Foreskin keratinocyte (primary cell): ENCODE measurements at places on chromosomes 5 and 9. TPM values are rescaled to one million over a fixed set of nuclear protein-coding genes. Genes with fewer than 3 reads are reported as not detected.
A peak's percentile ranks its signal among the peaks of the same experiment; 100 is the strongest.

GRCh38 chr9:18384066-18384465, 89.9 kb upstream of the ADAMTSL1 start:
- no peak for DNase-seq

GRCh38 chr5:51383131-51384121, at the start of gene ISL1:
Gene ISL1 (plus strand): TSS chr5:51383448. CDS start chr5:51383672, 224 bp downstream.
- peak; percentile 92 for DNase-seq

GRCh38 chr5:171424726-171425125, 5.3 kb downstream of the FGF18 start:
- no peak for DNase-seq

GRCh38 chr5:125198270-125198974, 452.0 kb upstream of the ZNF608 start:
- no peak for DNase-seq

DNA sequence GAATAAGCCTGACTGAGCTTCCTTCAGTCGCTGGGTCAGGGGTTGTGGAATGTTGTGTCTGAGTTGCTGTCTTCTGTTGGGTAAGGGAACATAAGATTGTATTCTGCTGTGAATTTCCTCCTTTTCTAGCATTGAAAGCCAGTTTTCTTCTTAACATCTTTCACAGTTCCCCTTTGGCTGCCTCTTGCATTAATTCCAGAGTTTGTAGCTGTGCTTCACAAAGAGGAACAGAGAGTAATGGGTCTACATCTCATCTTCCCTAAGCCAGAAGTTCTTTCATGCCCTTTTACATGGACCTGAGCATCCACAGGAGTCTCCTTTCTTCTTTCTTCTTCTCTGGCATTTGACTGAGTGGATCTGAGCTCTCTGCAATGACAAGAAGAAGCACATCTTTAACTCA, 686.8 kb downstream of the KCTD16 start:
- DNase-seq, result no peak

- no peak for DNase-seq
Measured at GRCh38 chr5:6995115-6995514, 281.9 kb downstream of the TENT4A start.

DNA sequence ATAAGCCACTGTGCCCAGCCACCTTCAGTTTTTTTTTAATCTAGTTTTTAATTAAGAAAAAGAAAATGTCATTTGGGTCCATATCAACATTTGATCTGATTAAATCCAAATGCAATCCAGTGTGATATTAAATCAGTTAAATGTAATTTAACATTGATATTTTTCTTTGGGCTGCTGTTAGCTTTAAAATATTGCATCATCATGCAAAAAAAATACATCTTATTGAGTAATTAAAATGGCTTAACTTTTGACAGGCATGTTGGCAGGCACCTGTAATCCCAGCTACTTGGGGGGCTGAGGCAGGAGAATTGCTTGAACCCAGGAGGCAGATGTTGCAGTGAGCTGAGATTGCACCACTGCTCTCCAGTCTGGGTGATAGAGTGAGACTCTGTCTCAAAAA, 22.7 kb upstream of the LRRC70 start:
- no peak for DNase-seq

DNA sequence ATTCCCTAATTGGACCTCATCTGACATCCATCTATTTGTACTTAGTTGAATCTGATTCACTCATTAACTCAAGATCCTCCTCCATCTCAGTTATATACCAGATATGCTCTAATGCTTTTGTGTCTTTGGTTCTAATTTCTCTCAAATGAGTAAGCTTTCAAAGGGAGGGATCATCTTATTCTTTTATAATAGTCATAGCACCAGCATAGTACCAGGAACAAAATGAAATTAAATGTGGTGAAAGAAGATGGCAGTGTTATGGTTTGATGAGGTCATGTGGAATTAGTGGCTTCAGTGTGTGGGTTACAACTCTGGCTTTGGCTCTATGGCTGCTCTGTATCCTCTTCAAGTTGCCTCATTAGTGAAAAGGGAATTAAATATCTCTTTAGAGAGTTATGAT, 32.5 kb upstream of the ZNF366 start:
- DNase-seq, result no peak

- no peak for DNase-seq
Measured at GRCh38 chr9:80841888-80842287, 847.5 kb downstream of the TLE1 start.

- DNase-seq, result no peak
Measured at GRCh38 chr5:131357739-131358561, 94.1 kb downstream of the CDC42SE2 start.

GRCh38 chr5:121979691-121980090, 17.9 kb downstream of the SRFBP1 start:
- no peak for DNase-seq

- no peak for DNase-seq
Measured at GRCh38 chr5:121851643-121852574, at the start of gene FTMT. Gene FTMT (plus strand): TSS chr5:121851882. CDS start chr5:121851964, 82 bp downstream.

- no peak for DNase-seq
Measured at GRCh38 chr5:9160747-9161146, 385.1 kb downstream of the SEMA5A start.

DNA sequence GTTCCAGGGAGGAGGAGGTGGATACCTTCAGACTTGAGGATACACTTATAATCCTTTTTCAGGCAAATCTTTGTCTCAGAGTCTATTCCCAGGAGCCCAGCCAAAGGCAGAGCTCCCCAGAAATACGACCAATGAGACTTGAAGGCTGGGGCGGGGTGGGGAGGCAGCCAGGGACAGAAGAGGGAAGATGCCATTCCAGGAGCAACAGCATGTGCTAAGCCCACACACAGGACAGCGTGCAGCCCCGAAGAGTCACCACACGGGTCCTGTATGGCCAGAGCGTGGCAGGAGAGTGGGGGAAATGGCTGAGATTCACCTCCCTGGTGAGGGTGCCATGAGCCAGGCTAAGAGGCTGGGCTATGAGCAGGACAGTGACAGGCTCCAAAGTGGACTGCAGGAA, 35.2 kb downstream of the WHRN start:
- DNase-seq, result no peak

GRCh38 chr5:76175051-76175666, 92.0 kb downstream of the SV2C start:
- peak; percentile 8 for DNase-seq

DNA sequence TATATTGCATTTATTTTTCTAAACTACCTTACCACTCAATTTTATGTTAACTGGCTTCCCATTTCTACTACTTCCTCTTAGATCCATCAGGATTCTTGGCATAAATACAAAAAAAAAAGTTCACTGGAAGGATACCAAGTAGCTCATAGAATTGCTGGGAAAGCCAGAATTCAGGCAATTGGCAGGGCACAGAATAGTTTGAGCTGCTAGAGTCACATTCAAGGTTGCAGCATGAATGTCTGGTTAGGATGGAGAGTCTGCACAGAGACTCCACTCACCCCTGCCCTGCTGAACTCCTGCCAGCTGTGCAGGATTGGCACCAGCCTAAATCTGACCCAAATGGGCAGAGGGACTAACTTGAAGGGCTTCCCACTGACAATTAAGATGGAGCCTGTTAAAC, 4.9 kb upstream of the AMACR start:
- DNase-seq, result no peak

DNA sequence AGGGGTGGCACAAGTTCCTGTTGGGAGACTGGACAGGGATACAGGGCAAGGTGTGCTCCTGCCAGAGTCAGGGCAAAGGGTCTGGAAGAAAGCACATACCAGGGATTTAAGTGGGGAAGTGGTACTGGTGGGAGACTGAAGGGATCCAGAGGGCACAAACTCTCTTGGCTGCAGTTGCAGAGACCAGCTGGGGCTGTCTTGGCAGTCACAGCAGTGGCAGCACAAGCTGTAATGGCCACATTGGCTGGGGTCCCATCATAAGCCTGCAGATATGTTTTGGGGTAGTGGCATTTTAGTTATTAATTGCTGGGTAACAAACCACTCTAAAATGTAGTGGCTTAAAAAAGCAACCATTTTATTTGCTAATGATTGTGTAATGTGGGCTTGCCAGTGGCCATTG, 492.2 kb downstream of the ENC1 start:
- no peak for DNase-seq

- peak; percentile 8 for DNase-seq
Measured at GRCh38 chr9:120579139-120580050, 572 bp downstream of the CDK5RAP2 start.

DNA sequence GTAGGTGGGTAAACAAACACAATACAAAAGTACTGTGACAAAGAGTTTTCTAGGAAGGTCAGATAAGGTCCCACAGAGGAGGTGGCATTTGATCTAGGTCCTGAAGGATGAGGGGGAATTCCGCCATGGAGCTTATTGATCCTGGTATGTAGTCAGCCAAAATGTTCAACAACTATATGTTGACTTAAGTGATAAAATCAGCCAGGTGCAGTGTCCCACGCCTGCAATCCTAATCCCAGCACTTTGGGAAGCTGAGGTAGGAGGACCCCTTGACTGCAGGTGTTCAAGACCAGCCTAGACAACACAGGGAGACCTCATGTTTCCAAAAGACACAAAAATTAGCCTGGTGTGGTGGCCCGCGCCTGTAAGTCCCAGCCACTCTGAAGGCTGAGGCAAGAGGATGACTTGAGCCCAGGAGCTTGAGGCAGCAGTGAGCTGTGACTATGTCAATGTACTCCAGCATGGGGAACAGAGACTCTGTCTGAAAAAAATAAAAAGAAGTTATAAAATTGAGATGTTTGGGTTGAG, 46.4 kb upstream of the PLIN2 start:
- no peak for DNase-seq

- DNase-seq, result no peak
Measured at GRCh38 chr5:126125407-126125806, 297.8 kb upstream of the GRAMD2B start.

GRCh38 chr5:156951359-156951758, 11.7 kb downstream of the TIMD4 start:
- no peak for DNase-seq

DNA sequence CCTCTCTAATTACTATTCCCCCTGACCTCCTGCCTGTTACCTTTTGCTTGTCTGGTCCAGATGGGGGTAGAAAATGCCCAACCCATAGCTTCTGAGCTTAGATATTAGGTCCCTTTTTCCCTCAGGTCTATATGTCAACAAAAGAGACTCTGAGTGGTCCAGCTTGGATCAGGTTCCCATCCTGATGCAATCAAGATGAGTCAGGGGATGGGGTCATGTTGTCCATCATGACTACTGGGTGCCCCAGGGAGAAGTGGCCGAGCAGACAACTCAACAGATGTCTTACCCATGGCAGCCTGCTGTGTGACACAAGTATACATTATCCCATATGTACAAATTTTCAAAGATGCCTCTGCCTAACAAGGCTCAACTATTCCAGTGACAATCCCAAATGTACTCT, 9.1 kb upstream of the ANKH start:
- no peak for DNase-seq

DNA sequence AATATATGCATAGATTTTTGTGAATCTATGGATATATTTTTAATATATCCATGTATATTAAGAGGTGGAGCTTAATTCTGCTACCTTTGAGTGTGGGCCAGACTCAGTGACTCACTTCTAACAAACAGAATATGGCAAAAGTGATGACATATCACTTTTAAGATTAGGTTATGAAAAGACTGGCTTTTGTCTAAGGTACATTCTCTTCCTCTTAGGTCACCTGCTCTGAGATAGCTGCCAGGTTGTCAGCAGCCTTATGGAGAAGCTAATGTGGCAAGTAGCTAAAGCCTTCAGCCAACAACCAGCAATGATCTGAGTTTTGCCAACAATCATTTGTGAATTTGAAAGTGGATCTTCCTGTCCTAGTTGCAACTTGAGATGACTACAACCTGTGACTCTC, 83.8 kb downstream of the ANKRD31 start:
- peak; percentile 88 for DNase-seq

DNA sequence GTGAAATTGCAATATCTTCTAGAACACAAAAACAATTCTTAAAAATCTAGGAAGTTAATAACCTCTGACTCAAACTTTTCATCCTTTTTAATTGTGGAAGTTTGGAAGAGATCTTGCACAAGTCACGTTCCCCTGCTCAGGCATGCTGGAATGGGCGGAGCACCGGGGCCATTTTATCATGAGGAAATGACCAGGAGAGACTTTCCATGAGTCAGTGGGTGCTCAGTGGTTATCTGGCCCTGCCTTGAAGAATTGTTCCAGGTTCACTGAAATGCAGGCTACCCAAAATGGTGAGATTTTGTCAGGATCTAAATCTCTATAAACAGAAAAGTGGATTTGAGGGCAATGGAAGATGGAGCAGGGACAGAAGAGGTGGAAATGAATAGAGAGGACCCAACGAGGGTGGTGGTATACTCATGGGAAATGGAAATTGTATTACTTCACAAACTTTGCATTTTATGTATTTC, 61.2 kb downstream of the FYB1 start:
- DNase-seq, result peak; percentile 78

GRCh38 chr9:75231167-75231566, 142.9 kb downstream of the OSTF1 start:
- DNase-seq, result no peak

GRCh38 chr5:132837868-132838267, 7.4 kb upstream of the SHROOM1 start:
- no peak for DNase-seq

FOXD4L5 gene
- 0.03 and 0.07 TPM in 2 replicates for total RNA-seq

SMC5 gene
- 28.2 and 30.5 TPM in 2 replicates for total RNA-seq

IFNE gene
- 1.4 and 1.9 TPM in 2 replicates for total RNA-seq

PCSK1 gene
- total RNA-seq, result not detected in 2 replicates

PAPPA gene
- total RNA-seq, result 0.25 and 0.44 TPM in 2 replicates

GABBR2 gene
- not detected in 2 replicates for total RNA-seq

SLC28A3 gene
- 0.17 and 0.18 TPM in 2 replicates for total RNA-seq

PTPRD gene
- total RNA-seq, result 0.11 and 0.58 TPM in 2 replicates

DIPK1B gene
- 0.07 and 0.21 TPM in 2 replicates for total RNA-seq

SPINK7 gene
- not detected in 2 replicates for total RNA-seq

FAM221B gene
- total RNA-seq, result not detected in 2 replicates

CDH6 gene
- total RNA-seq, result not detected in 2 replicates

CCL27 gene
- 0.49 and 0.95 TPM in 2 replicates for total RNA-seq

C9orf50 gene
- not detected in 2 replicates for total RNA-seq

TAF11L10 gene
- total RNA-seq, result not detected in 2 replicates

DOLPP1 gene
- 18.4 and 20.2 TPM in 2 replicates for total RNA-seq

SCGB3A2 gene
- total RNA-seq, result not detected in 2 replicates

HMCN2 gene
- total RNA-seq, result not detected in 2 replicates

IRX4 gene
- total RNA-seq, result 20.3 and 26.4 TPM in 2 replicates

PCDHA1 gene
- total RNA-seq, result not detected in 2 replicates
